WTC11 (cell line): ENCODE measurements at places on chromosomes 6 and 20.

GRCh38 chr20:49590163-49591017 is 22.5 kb upstream of the PTGIS start:
- no peak for DNase-seq

GRCh38 chr6:163825033-163825432 is 410.5 kb downstream of the QKI start:
- DNase-seq: no peak

GRCh38 chr6:31068669-31069340 is 43.6 kb downstream of the C6orf15 start:
- DNase-seq: peak; percentile 84

DNA sequence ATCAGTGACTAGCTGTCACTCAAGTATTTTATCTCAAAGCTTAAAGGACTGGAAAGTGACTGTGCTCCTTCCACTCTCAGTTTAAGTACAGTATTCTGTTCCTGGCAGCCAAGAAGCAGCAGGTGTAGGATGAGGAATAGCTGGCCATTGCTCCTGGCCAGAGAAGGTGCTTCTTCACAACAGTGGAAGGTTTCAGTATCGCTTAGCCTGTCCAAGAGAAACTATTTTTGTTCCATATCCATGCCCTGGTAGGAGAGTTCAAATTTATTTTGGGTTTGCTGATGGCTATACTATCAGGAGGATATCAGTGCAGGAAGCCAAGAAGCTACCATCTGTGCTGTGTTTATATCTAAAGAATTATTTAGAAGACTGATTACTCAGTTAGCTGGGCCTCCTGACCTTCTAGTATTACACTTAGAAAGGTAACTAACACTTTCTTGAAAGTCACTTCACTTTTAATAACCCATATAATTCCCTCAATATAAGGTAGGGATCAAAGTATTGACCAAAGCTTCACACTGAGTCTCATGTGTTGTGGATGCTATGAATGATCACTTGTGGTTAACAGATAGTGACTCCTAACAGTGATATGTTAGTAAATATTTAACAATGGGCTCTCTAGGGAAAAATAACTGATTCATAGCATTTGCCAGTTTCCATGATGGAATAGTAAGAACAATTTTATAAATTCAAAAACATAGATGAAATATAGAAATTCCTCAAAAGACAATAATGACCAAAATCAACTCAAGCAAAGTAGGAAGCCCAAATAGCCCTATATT is 99.9 kb downstream of the AIG1 start:
- DNase-seq: no peak

DNA sequence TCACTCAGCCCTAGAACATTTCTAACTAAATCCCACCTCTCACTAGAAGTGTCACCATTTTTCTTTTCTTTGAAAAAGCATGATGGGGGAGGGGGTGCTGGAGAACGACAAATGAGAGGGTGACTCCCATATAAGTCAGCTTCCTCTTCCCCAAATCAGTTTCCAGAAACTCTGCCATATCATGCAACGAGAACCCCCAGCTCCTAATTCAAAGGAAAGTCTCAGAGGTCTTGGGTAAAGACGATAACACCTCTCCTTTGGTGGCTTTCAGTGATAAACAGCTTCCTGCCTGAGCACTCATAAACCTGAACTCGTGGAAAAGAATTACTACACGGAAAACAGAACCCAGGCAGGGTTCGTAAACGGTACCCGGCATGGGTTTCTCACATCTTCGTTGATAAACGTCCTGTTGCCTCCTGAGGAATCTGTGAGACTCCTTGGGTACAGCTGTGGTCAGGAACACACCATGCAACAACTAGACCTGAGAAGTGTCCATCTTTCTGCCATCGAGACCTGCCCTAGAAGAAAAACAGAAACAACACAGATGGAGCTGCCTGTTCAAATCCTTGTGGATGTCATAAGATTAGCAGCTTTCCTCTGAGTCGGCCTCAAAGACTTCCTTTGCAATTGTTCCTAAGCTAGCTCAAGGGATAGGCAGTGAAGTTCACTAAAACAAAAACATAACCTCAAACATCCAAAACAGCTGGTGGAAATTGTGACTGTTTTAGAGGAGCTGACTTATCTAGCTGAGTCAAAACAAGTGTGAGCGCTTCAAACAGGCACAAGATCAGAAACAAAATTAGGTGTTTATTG is 185.8 kb upstream of the PRDM1 start:
- no peak for DNase-seq

DNA sequence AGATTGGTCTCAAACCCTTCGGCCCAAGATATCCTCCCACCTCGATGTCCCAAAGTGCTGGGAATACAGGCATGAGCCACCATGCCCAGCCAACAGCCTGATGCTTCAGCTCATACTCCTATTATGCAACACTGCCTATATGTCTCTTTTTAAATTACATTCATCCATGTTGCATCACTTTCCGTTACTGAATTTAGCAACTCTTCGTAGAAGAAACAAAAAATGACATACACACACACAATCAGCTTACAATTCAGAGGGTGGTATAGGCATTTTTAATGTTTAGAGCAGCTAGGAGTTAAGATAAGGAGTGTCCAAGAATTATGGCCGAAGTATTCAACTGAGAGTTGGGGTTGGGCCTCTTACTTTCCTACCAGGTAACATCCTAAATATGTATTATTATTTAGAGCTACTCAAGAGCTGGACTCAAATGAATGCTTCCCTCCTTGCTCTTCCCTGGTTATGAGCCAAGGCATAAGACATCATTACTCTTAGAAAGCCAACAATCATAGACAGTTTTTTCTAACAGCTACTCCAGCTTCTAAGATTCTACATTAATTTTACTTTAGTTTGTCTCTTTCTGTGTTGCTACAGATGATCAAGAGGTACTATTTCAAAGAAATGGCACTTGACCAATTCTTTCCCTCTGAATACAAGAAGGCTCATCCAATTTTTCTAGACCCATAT is 62.0 kb upstream of the BMP5 start:
- no peak for DNase-seq
